ENCODE measurements at places on chromosomes 5 and 9.

GRCh38 chr5:1726956-1727355, 72.7 kb downstream of the MRPL36 start:
- DNase-seq = no peak

GRCh38 chr9:75242426-75242825, 154.1 kb downstream of the OSTF1 start:
- no peak for DNase-seq

DNA sequence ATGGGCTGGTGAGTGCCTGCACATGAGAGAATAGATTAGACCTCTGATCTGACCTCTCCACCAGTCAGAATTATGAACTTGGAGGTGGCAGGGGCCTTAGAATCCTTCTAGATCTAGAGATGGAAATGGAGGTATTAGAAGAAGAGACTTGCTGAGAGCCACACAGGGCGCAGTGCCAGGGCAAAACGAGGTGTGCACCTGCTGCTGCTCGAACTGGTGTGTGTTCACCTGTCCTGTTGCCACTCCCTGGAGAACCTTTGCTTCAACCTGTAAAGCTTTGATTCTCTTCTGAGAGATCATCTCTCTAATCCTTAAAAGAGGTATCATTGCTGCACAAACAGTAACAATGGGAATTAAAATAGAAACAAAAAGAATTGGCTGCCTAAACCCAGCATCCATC, 24.9 kb downstream of the FRMPD1 start:
- DNase-seq = no peak

GRCh38 chr5:129384736-129385135, 75.4 kb upstream of the ADAMTS19 start:
- no peak for DNase-seq

- no peak for DNase-seq
Measured at GRCh38 chr5:51225789-51226742, 157.2 kb upstream of the ISL1 start.

DNA sequence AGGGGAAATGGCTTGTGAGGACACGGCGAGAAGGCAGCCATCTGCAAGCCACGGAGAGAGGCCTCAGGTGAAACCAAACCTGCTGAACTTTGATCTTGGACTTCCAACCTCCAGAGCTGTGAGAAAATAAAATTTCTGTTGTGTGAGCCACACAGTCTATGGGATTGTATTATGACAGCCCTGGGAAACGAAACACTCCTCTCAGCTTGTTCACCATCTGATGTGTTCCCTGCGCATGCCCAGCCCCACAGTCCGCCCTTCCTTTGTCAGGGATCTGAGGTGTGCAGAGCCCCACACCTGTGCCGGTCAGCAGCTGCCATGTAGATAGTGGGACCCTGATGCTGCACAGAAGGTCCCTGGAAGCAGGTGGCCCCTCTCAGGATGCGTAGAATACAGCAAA, 34.1 kb downstream of the PLPP7 start:
- DNase-seq = no peak

DNA sequence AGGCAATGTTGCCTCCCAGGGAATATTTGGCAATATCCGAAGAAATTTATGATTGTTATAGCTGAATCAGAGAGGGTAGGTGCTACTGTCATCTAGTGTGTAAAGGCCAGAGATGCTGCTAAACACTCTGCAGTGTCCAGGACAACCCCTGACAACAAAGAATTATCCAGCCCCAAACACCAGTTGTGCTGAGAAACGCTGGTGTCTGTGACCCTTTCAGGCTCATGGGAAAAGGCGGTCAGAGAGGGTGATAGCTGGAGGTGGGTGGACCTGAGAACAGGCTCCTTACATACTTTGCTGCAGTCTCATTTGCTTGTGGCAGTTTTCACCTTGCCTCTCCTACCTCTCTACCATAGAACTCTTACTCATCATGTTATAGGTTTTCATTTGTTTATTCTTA, 295.3 kb upstream of the DMRT1 start:
- DNase-seq = no peak

DNA sequence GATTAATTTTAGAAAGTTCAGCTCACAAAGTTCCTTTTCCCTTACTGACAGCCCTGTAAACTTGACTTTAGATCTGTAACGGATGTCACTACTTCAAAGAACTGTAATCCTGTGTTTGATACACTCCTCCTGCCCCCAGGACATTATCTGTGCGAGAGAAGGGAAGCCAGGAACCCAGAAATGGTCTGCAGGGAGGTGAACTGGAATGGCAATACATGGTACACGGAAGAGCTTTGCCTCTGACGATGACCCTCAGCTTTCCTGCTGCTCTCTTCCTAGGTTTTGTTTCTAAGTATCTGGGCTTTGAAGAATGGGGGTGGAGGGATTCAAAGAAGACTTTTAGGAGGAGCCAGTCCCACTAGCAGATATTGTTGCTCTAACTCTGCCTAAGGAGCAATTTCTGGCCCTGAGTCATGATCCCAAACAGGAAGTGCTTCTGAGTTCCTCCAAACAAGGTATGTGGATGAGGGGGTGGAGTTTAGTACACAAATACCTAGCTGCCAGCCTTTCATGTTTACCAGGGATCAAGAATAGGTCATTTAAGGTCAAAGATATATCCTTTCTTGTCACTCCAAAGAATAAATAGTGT, 43.4 kb upstream of the TMC1 start:
- no peak for DNase-seq
